Daoy (cell line): ENCODE measurements at places on chromosomes 1 and 21. TPM values are rescaled to one million over a fixed set of nuclear protein-coding genes. Genes with fewer than 3 reads are reported as not detected.

UTS2 gene
- not detected in 2 replicates for total RNA-seq

DNA sequence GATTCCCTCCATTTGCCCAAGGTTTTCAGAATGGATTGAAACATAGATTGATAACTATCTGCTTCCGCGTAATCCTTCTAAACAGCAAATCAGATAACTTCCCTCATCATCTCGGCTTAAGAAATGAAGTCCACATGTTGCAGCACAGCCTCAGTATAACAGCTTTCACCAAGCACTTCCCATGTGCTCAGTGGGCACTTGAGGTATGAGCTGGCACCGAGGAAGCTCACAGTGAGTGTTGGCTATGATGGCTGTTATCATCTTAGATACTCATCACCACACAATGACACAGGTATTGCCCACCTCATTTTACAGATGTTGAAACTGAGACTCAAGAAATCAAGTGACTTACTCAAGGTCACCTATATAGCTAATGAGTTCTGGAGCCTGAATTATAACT, 43.2 kb downstream of the RCSD1 start:
- DNase-seq = no peak

- DNase-seq = no peak
These were observed 100.4 kb upstream of the USH2A start for GRCh38 chr1:216523449-216524190.

DNA sequence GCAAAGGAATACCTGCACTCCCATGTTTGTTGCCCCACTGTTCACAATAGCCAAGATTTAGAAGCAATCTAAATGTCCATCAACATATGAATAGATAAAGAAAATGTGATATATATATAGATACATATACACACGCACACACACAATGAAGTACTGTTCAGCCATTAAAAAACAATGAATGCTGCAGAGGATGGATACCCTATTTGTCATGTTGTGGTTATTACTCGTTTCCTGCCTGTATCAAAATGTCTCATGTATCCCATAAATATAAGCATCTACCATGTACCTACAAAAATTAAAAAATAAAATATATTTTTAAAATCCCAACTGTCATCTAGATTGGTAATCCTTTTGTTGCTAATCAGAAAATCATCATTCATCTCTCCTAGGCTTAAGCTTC, 634.8 kb upstream of the ADGRL2 start:
- no peak for DNase-seq

DNA sequence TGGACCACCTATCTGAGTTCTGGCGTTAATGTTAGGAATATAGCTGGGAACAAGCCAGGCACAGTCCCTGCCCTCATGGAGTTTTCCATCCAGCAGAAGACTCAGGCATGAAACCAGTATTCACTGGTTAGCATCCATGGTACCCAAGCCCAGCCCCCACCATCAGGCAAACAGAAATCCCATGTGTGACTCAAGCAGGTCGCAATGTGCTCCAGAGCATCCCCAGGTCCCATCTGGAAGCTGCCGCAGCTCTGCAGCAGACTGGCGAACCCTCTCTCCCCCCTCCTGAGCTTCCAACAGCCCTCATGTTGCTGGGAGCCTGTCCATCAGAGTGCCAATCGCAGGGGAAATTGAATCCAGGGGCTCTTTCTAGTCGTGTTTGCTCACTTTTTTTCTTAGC, 174.2 kb downstream of the RRAGC start:
- no peak for DNase-seq

GRCh38 chr1:1260843-1261560, 12.7 kb downstream of the UBE2J2 start:
- DNase-seq = no peak

MYOG gene
- total RNA-seq = not detected in 2 replicates

PMVK gene
- total RNA-seq = 3.8 and 5.7 TPM in 2 replicates

- no peak for DNase-seq
These were observed 9.4 kb downstream of the IPO9 start for GRCh38 chr1:201838381-201838780.

KRTAP12-4 gene
- total RNA-seq = not detected in 2 replicates

GRCh38 chr1:229279242-229279641, 8.3 kb downstream of the RAB4A start:
- no peak for DNase-seq

S100A10 gene
- total RNA-seq = 68.5 and 77.3 TPM in 2 replicates

KCNJ9 gene
- total RNA-seq = not detected in 2 replicates

DNA sequence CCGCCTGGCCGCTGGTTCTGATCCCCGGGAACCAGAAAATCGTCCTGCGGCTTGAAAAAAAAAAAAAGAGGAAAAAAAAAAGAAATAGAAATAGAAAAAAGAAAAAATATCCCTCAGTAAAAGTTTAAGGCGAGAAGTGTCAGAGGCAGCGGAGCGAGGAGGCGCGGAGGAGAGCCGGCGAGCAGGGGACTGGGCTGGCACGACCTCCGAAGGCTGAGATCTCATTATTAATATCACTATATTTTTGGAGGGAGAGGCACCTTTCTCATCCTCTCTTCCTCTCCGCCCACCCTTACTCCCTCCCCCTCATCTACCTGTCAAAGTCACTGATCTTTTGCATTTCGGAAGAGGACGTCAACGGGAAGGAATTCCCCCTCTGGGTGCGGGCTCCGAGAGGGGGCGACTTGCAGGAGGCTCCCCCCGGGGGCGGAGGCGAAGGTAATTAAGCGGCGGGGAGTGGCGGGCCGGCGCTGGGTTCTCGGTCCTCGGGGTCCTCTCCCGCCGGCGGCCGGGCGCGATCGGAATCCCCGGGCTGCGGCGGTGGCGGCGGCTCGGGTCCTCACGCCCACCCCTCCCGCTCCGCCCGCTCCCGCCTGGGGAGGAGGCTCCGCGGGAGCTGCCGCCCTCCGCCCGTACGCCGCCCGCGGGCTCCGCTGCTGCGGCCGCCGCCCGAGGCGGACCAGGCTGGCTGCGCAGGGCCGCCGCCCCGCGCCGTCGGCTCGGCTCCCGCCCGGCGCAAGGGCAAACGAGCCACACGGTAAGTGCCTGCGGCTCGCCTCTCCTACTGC, at the start of gene NTNG1:
NTNG1 (plus strand) TSS at position 337 of the 788 bp plus-strand sequence.
- peak; percentile 52 for DNase-seq

CADM3 gene
- 0.57 and 0.80 TPM in 2 replicates for total RNA-seq

GRCh38 chr1:228274452-228275178, 66.8 kb downstream of the OBSCN start:
- no peak for DNase-seq
